ENCODE measurements at places on chromosomes 7 and 10.
A peak's percentile ranks its signal among the peaks of the same experiment; 100 is the strongest.

DNA sequence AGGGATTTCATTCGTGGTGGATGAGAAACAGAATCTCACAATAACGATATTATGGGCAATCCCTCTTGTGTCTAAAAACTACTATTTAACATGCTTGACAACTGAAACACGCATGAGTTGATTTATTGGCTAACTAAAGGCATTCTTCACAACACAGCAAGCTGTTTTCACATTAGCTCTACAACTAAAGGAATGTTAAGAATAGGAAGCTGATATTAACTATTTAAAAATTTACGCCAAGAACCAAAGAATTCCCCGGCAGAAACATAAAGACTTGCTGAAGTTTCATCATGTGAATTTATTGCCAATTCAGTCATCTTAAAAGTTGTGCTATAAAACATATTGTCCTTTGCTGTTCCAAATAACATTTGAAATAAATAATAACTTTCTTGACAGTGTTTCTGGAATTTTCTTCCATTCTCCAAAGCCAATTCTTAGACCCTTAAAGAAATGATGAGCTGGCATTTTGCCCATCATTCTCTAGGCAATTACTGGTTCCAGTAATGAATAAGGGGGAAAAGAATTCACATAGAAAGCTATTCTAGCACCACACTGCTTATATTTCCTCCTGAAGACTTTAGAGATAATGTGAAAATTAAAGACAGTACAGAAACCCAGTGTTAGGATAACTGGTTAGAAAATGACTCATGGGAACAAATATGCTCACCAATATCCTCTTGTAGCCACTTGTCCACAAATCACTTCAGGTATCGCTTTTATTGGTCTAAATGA is 233.1 kb downstream of the PARD3 start:
- no peak for DNase-seq

GRCh38 chr7:32532086-32532485 is 36.8 kb downstream of the AVL9 start:
- DNase-seq = no peak

DNA sequence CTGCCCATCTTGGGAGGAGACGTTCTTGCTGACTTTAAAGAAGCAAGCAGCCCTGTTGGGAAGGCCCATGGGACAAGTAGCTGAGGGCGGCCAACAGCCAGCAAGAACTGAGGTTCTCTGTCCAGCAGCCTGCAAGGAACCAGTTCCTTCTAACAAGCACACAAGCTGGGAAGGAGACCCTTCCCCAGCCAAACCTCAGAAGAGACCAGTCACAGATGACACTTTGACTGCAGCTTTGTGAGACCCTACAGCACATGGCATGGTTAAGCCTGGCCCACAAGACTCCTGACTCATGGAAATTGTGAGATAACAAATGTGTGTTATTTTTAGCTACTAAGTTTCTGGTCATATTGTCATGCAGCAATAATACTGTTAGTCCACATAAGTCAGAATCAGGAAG is 99.9 kb downstream of the PRLHR start:
- DNase-seq = no peak

GRCh38 chr10:116126239-116126638 is 146.8 kb downstream of the GFRA1 start:
- DNase-seq = no peak

GRCh38 chr7:107220356-107220755 is 51.6 kb downstream of the HBP1 start:
- DNase-seq = no peak

GRCh38 chr7:65809259-65809981 is 63.5 kb upstream of the VKORC1L1 start:
- DNase-seq = no peak

- no peak for DNase-seq
Observed at GRCh38 chr10:7082967-7083366, 327.9 kb downstream of the SFMBT2 start.

DNA sequence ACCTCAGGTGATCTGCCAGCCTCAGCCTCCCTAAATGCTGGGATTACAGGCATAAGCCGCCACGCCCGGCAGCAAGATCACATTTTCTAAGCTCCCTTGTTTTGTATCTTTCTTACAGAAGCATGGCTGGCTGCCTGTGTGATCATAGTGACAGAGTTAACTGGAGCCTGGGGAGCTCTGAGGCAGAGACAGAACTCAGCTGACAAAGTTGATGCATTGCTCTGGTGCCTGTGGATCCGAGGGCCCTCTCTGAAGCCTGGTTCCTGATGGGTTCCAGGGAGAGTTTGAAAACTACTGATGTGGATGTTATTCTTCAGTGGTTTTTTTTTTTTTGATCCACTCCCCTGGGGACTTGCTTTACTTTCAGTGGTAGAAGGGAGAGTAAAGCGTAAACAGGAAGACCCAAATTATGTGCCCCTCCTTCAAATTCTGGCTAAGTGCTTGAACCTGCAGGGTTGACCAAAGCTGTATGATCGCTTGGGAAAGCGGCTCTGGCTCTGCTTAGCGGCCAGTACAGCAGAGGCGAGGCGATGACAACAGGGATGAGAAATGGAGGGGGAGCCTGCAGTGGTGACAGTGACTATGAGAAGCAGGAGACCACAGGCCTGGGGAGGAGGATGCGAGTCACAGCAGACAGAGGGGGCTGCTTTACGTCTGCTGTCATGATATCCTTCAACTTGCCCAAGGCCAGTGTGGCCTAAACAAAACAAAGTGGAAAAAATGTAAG is 6.8 kb upstream of the EFCAB10 start:
- DNase-seq = no peak

DNA sequence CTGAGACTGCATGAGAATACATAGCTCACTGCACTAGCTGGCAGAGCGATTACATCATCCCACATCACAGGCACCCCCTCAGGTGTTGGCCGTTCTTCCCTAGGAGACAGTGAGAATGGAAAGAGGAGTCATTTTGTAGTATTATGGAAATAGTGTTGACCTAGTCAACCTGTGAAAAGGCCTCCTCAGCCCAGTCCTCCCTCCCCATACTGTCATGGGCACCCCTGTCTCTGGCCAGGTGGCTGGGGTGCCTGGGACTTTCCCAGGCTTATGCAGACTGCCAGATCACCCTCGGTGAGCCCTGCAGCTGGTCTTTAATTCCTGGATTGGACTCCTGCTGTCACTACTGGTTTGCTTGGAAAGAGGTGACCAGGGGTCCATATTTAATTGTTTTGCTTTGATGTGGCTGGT is 4.0 kb downstream of the INPP5A start:
- no peak for DNase-seq

- DNase-seq = no peak
Observed at GRCh38 chr7:836429-836828, 4.2 kb downstream of the SUN1 start.

GRCh38 chr7:116708861-116709260 is 36.9 kb downstream of the MET start:
- DNase-seq = no peak

DNA sequence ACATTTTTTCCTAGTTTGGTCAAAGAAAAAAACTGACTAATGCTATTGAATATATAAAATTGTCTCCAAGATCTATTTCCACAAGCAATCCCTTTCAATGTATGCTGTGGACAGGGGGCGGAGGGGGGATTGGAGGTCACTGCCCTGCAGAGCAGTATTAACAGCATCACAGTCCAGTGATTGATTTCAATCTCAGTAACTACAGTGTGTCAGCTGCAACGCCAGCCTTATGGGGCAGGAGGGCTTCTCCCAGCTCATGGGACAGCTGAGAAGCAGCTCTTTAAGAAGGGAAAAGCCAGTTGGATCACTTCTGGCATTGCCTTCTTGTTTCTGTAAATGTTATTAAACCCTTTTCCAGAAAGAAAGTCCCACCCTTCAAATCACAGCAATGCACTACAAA is 65.0 kb downstream of the RAPGEF5 start:
- DNase-seq = no peak

GRCh38 chr7:96418581-96418980 is 96.7 kb upstream of the SLC25A13 start:
- no peak for DNase-seq

- no peak for DNase-seq
Observed at GRCh38 chr7:504221-505111, 15.2 kb downstream of the PDGFA start.

DNA sequence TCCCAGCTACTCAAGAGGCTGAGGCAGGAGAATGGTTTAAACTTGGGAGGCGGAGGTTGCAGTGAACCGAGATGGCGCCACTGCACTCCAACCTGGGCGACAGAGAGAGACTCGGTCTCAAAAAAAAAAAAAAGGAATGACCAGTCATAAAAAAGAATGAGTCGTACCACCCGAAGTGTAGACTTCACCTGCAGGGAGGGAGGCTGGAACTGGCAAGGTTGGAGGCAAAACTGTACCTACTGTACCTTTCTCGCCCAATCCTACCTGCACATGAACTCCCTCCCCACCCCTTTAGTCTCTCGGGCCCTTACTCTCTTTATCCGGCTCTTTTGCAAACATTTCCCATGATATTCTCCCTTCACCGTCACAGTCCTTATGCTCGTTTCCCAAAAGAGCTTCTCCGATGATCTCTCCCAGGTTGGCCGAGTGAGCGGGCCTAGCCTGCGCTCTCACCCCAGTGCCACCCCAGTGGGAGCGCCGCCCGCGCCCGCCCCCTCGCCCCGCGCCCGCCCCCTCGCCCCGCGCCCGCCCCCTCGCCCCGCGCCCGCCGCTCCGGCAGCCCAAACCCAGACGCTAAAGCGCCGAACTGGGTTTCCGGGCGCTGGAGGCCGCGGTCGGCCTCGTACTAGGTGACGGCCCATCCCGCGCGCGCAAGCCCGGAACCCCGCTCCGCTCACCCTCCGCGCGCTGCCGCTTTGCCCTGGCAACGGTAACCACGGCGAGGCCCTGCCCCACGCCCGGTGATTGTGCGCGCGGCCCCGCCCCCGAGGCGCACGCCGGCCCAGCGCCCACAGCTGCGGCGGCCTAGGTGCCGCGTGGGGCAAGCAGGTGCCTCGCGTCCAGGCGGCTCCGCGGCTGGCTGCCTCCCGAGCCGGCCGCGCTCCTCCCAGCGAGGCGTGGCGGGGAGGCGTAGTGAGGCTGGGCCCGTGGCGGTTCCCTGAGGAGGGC is at the start of gene SMKR1:
TSS of gene SMKR1 (plus strand) at position 772 of the 948 bp plus-strand sequence. CDS start 294 bp downstream, outside the sequence.
- DNase-seq = peak; percentile 68

DNA sequence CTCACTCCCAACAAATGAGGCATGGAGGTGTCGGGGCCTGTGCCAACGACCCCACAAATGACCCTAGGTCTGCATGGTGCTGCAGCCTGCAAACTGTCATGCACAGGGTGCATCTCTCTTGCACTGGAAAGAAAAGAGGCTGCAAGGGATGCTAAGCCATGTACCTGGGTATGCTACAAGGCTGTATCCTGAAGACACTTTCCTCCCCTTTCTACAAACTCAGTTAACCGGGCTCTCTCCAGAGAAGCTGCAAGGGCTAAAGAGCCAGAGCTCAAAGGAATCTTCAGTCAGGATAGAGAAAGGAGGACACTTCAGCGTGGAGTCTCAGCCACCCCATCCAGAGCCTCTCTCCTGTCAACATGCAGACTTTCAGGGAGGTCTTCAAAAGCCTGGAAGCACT is 449.0 kb downstream of the GRID1 start:
- DNase-seq = no peak

- no peak for DNase-seq
Observed at GRCh38 chr7:71984348-71984747, 427.8 kb downstream of the CALN1 start.

DNA sequence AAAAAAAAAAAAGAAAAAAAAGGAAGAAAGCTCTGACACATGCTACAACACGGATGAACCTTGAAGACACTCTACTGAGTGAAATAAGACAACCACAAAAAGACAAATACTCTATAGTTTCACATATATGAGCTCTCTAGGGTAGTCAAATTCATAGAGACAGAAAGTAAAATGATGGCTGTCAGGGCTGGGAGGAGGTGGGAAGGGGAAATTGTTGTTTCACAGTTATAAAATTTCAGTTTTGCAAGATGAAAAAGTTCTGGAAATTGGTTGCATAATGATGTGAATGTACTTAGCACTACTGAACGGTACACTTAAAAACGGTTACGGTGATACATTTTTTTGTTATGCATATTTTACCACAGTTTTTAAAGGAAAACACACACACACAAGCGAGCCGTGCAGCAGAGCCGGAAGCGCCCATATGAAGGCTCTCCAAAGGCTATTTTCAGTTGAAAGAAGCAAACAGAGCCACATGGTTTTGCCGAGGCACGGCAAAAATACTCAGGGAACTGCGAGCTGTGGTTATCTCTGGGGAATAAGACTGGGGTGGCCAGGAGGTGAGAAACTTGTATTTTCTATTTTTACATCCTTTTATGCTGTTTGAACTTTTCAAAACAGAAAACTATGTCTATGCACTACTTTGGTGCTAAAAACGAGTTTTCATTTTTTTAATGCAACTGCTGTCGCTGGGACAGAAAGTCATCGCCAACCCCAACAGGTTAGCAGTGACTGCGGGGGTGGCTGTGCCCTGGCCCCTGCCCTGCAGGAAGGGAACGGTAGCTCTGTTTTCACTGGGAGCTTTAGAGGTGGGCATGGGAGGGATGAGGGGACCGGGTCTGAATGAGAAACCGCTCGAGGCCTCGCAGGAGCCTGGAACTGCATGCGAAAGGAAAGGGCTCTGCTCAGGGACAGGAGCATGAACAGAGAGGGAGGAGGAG is 132.9 kb downstream of the OAT start:
- no peak for DNase-seq

DNA sequence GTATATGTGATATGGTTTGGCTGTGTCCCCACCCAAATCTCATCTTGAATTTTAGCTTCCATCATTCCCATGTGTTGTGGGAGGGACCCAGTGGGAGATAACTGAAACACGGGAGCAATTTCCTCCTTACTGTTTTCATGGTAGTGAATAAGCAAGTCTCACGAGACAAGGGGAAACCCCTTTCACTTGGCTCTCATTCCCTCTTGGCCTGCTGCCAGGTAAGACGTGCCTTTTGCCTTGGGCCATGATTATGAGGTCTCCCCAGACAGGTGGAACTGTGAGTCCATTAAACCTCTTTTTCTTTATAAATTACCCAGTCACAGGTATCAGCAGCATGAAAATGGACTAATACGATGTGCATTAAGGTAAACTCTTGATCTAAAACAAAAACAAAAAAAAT is 357.1 kb upstream of the AOAH start:
- peak; percentile 25 for DNase-seq

DNA sequence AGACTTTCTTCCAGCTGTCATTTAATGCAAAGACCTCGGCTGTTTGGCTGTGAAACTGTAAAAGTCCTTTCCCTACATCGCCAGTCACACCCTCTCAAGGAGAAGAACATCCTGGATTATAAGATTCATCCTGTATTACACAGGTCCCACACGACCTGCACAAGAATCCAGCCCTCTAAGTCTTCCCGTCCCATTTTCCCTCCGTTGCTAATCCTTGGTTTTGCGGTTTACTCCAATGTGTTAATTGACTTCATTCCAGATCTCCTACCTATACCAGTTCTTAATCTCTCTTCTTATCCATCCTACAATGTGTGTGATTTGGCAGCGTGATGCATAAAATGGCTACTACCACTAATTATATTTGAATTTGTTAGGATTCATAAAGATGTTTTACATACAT is 110.4 kb downstream of the COL28A1 start:
- DNase-seq = no peak

GRCh38 chr10:131909014-131909808 is 8.4 kb downstream of the PPP2R2D start:
- DNase-seq = no peak

Data from stimulated activated CD4-positive, alpha-beta T cell treated with anti-CD3 and anti-CD28 coated beads, Interleukin-12 subunit alpha, Interleukin-12 subunit beta, amount 100 ng/mL, for 48 hours (primary cell).